ENCODE measurements at places on chromosomes 4 and X. TPM values are rescaled to one million over a fixed set of nuclear protein-coding genes. Genes with fewer than 3 reads are reported as not detected.

MTMR8 gene
- total RNA-seq: 0.32 TPM

GYPE gene
- 1.3 TPM for total RNA-seq

EXOC1L gene
- not detected for total RNA-seq

NAP1L3 gene
- 3.5 TPM for total RNA-seq

PLRG1 gene
- 97.6 TPM for total RNA-seq

SERPINA7 gene
- not detected for total RNA-seq

GAGE13 gene
- total RNA-seq: not detected

AFF2 gene
- 0.79 TPM for total RNA-seq

NDNF gene
- 0.09 TPM for total RNA-seq

SMR3B gene
- not detected for total RNA-seq

ARHGAP36 gene
- total RNA-seq: not detected

DIPK2B gene
- total RNA-seq: not detected

CNOT6L gene
- total RNA-seq: 8.0 TPM

CENPVL3 gene
- not detected for total RNA-seq

FGFBP1 gene
- total RNA-seq: not detected

FAM9C gene
- under 0.01 TPM for total RNA-seq

PJA1 gene
- total RNA-seq: 19.4 TPM

F8A3 gene
- 0.79 TPM for total RNA-seq

USP51 gene
- 1.9 TPM for total RNA-seq

TRPC3 gene
- total RNA-seq: 0.34 TPM

ADH1A gene
- 0.16 TPM for total RNA-seq

CTAG2 gene
- not detected for total RNA-seq

CCNB3 gene
- 0.63 TPM for total RNA-seq

TNMD gene
- total RNA-seq: not detected

GABRG1 gene
- not detected for total RNA-seq

HTN3 gene
- not detected for total RNA-seq

ZMAT1 gene
- total RNA-seq: under 0.01 TPM

IL1RAPL1 gene
- 0.86 TPM for total RNA-seq

P2RY8 gene
- not detected for total RNA-seq

NEIL3 gene
- total RNA-seq: 1.3 TPM

CTSO gene
- total RNA-seq: 20.3 TPM

PDZD4 gene
- total RNA-seq: under 0.01 TPM

GC gene
- not detected for total RNA-seq

PAGE1 gene
- not detected for total RNA-seq

ZAR1 gene
- not detected for total RNA-seq

PPP2R2C gene
- total RNA-seq: 0.34 TPM

XK gene
- total RNA-seq: not detected

PRSS12 gene
- total RNA-seq: 40.7 TPM

NXF2B gene
- total RNA-seq: not detected

ZNF718 gene
- 3.4 TPM for total RNA-seq

FAM241A gene
- total RNA-seq: 0.69 TPM

EMD gene
- 17.9 TPM for total RNA-seq

ZDHHC9 gene
- 15.1 TPM for total RNA-seq

FGA gene
- not detected for total RNA-seq

CYBB gene
- not detected for total RNA-seq

GRPR gene
- total RNA-seq: not detected

GAGE12F gene
- not detected for total RNA-seq

Measured in bronchial smooth muscle cell (primary cell).